ENCODE measurements at places on chromosomes 4 and X.

DNA sequence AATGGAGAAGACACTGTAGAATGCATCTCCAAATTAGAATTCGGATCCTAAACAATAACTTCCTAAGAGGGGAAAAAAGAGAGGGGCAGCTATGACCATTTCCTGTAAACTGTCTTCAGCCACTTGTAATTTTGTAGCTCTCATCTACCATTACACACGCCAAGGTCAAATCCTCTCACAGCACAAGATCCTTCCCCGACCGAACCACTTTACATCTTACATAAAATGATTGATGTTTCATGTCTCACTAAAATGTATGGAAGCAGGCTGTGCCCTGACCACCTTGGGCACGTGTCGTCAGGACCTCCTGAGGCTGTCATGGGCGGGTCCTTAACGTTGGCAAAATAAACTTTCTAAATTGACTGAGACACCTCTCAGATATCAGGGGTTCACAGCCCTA, 24.1 kb upstream of the PBDC1 start:
- DNase-seq = no peak

- DNase-seq = no peak
Measured at GRCh38 chr4:87497159-87497558, 32.0 kb downstream of the SPARCL1 start.

DNA sequence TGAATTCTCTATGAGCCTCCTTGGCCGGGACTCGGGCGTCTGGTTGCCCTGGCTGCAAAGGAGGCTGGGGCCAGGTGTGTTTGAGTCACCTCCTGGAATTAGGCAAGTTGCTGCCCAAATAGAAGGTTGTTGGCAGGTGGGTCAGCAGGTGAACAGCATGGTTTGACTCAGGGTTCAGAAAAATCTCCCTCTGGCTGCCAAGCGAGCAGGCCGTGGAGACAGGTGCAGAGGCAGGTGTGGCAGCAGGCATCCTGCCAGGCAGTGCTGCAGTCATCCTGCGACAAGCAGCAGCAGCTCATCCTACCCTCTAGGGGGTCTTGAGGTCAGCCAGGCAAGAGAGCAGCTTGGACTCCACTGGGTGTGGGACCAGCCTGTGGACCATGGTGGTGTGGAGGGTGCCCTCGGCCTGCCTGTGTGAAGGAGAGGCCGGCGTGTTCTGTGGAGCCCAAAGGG, 8.2 kb downstream of the MSANTD1 start:
- DNase-seq = no peak

GRCh38 chr4:41385481-41385880, 128.8 kb downstream of the UCHL1 start:
- DNase-seq = no peak

- peak; percentile 35 for DNase-seq
Measured at GRCh38 chr4:78379991-78380729, 171.4 kb upstream of the ANXA3 start.

DNA sequence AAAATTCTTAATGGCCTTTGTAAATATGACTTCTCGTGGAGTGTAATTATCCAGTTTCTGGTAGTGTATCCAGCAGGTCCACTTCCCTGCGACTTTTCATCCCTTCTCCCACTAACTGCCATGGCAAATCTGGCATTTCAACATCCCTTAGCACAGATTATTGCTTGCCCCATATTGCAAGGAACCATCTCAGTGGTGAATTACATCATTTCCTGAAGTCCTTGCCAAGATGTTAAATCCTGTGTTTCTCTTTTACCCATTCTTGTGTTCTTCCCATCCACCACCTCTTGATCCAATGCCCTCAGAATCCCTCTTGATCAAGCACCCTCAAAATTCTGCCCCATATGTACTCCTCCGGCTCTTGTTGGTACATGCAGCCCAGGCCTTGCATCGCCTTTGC, 88.1 kb upstream of the ZNF81 start:
- DNase-seq = no peak

GRCh38 chr4:113838460-113838859, 76.9 kb upstream of the CAMK2D start:
- no peak for DNase-seq

- DNase-seq = peak; percentile 77
Measured at GRCh38 chr4:38308728-38309311, 348.6 kb downstream of the PTTG2 start.

DNA sequence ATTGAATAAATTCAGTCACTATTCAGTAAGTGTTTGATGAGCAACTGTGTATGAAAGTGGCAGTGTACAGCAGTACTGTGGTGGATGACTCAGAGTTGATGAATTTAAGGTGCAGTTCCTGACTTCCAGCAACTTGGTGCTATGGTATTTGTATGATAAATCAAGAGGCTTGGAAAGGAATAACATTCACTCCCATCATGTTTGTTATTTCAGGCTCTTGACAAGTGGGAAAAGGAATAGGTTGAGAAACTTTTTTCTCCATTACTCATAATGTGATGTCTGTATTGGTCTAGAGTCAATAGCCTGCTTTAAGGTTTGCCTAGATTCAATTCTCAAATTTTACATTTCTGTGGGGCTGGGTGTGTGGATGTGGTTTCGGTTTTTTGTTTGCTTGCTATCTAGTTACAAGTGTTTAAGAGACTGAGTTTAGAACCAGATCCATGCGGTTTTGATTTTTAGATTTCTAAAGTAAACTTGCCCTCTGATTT, 35.1 kb upstream of the CYP2U1 start:
- DNase-seq = peak; percentile 99

GRCh38 chr4:168598191-168598590, 101.3 kb downstream of the PALLD start:
- no peak for DNase-seq

DNA sequence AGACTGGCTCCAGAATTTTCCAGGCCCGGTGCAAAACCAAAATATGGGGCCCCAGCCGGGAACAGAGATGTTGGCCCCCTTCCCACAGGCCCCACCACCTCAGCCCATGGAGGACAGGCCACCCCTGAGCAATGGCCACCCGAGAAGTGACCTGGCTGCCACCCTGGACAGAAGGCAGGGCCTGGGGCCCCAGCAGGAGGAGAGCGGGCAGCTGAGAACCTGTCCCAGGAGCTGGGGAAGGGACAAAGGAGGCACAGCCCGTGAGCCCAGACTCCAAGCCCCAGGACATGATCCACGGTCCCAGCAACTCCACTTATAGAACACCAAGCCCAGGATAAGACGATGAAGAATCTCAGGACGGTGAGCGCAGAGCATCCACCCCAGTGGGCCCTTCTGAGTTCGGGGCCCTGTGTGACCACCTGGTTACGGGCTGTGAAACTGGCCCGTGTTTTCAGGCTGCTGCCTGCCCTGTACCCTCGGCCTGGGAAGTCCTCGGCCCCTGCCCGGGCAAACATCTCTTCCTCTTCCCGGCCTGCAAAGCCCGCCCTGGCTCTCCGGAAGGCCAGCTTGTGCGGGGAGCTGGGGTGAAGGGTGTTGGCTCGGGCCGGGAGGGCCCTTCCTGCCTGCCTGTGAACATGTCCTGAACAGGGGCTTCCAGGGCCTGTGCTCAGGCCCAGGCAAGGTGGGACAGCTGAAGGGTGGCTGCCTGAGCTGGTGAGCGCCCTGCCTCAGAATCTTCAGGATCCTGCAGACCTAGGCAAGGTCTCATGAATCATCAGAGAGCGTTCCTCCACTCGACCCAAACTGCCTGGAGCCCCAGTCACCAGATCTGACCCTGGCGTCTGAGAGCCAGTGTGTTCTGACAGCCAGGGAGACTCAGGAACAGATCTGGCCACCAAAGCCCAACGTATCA, 47.0 kb upstream of the MAN2B2 start:
- DNase-seq = no peak

DNA sequence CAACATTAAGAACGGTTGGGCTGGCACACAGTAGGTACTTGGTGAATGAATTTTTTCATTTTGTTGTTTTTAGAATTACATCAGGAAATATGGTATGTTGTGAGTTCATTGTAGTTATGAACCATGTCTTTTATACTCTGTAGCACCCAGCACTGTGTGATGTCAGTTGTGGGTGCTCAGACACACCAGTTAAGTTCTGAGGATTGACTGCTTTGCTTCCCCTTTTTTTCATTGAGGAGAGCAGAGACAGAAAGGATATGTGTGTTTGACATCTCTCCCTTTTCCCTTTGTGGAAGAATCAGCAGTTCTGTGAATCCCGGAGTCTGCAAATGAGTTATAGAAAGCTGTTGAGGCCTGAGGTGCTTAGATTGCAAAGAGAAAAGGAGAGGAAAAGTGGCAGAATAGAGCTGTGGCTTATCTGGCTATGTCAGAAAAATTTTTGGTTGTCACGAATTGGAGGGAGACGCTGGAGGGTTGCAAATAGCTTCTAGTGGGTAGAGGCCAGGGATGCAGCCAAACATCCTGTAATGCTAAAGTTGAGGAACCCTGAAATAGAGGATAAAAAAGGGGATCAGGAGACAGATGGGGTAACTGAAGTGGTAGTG, 13.1 kb downstream of the SMAD1 start:
- no peak for DNase-seq

GRCh38 chr4:54058171-54058570, 6.2 kb downstream of the CHIC2 start:
- no peak for DNase-seq

- peak; percentile 11 for DNase-seq
Measured at GRCh38 chrX:24245202-24245601, 68.7 kb downstream of the SUPT20HL2 start.

DNA sequence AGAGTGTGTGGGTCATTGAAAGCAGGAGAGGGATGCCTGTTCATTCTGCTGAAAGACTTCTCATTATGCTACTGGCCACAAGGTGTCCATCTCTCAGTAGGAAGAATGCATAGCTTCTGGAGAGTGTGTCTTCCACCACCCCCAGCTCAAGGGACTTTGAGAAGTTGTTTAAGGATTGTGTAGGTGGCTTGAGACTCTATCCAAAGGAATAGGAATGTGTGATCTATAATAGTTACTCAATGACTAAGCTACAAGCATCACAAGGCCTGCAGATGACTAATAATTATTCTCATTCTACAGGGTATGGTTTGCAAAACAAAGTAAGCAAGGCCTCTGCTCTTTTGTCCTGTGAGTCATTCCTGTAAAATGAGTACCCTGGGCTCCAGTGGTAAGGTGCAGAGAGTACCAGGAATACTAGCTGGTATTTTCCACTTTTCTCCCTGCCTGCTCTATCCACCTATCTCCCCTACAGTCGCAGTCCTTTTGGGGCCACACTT, 279.8 kb upstream of the BOD1L1 start:
- peak; percentile 97 for DNase-seq

GRCh38 chrX:56986138-56986537, 9.2 kb downstream of the SPIN3 start:
- DNase-seq = no peak
